ENCODE measurements at places on chromosomes 7 and 10. TPM values are rescaled to one million over a fixed set of nuclear protein-coding genes. Genes with fewer than 3 reads are reported as not detected.

GRCh38 chr7:2017914-2018568 lies 214.7 kb downstream of the MAD1L1 start:
- H3K4me1 ChIP-seq: peaks cover 29% of the 10 kb centered on the region
- H3K27ac ChIP-seq: no peak overlapping the region
- no peak overlapping the region for H3K4me3 ChIP-seq

DNA sequence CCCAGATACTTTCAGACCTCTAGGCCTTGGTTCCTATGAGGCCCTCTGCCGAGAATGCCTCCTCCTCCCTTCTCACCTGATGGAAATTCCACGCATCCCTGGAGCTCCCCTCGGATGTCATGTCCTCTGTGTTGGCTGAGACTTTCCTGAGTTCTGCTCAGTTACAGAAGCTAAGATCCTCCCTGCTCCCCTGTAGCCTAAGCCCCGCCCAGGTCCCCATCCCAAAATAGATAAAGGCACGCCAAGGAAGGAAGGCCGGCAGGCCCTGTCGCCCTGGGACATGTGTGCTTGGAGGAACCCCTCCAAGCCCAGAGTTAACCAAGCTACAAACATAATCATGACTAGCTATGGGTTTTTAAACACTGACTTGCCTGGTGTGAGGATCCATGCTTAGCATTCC lies 123.5 kb downstream of the SORBS1 start:
- peaks cover 7% of the 10 kb centered on the region for H3K4me1 ChIP-seq
- DNase-seq: no peak
- H3K36me3 ChIP-seq: no peaks in the 10 kb centered on the region
- no peaks in the 10 kb centered on the region for H3K27me3 ChIP-seq
- H3K4me3 ChIP-seq: no peak overlapping the region

DNA sequence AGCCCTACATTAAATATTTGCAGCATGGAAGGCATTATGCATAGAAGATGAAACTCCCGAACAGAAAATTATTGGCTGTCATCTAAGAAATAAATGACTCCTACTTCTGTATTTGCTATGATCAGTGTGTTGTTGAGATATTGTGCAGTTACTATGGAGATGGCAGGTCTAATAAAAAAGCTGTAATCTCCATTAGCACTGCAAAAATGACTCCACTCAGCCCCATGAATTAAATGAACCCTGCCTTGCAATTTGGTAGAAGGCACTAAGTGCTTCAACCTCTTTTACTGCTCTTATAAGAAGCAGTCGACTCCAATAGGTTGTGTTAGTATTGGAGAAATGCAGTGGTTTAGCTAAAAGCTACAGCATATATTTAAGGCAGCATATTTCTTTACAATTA lies 290.0 kb upstream of the PHYHIPL start:
- no peaks in the 10 kb centered on the region for H3K4me1 ChIP-seq
- peaks cover 6% of the 10 kb centered on the region for H3K36me3 ChIP-seq
- no peaks in the 10 kb centered on the region for H3K27me3 ChIP-seq
- H3K4me3 ChIP-seq: no peak overlapping the region
- no peak for DNase-seq

- peaks cover 23% of the 10 kb centered on the region for H3K4me1 ChIP-seq
- peak overlapping the region; percentile 88 for H3K4me3 ChIP-seq
- peaks cover 28% of the 10 kb centered on the region for H3K27me3 ChIP-seq
- H3K27ac ChIP-seq: no peak overlapping the region
- DNase-seq: peak; percentile 21
Observed at GRCh38 chr7:94656925-94657731, 1.2 kb upstream of the SGCE start.

TRPV5 gene
- not detected for total RNA-seq

SCIN gene
- total RNA-seq: 0.10 TPM

NOS3 gene
- 8.1 TPM for total RNA-seq

DNA sequence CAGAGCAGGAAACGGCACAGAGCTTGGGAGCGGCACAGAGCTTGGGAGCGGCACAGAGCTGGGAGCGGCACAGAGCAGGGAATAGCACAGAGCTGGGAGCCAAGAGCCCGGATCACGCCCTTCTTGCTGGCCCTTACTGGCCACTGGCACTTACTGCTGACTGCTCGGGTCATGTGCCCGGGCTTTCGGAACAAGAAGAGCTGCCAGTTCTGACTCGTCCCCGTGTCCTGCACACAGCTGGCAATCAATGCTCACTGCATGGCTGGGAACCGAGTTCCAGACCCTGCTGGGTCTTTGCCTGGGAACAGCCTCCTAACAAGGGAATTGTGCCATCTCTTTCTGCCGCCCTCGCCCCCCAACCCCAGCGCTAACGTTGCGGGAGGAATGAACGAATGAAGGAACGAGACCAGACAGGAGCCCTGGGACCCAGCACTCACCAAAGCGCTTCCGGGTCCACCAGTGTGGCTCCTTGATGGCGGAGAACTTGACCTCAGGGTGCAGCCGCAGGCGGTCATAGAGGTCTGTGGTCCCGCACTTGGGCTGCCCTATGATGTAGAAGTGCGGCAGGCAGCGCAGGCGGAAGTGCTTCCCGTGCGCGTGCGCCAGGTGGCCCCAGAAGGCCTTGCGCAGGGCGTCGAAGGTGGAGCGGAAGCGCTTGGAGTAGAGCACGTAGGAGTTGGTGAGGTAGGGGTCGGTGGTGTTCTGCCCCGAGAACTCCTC lies 49.1 kb downstream of the CHST15 start:
- H3K36me3 ChIP-seq: peaks cover 1% of the 10 kb centered on the region
- no peak overlapping the region for H3K4me3 ChIP-seq
- peaks cover 9% of the 10 kb centered on the region for H3K27me3 ChIP-seq
- no peak for DNase-seq

All from activated T-cell treated with anti-CD3 and anti-CD28 coated beads, Interleukin-2, amount 50 U/mL, for 72 hours (primary cell).